ENCODE measurements at places on chromosomes 12 and 14.
A peak's percentile ranks its signal among the peaks of the same experiment; 100 is the strongest.

DNA sequence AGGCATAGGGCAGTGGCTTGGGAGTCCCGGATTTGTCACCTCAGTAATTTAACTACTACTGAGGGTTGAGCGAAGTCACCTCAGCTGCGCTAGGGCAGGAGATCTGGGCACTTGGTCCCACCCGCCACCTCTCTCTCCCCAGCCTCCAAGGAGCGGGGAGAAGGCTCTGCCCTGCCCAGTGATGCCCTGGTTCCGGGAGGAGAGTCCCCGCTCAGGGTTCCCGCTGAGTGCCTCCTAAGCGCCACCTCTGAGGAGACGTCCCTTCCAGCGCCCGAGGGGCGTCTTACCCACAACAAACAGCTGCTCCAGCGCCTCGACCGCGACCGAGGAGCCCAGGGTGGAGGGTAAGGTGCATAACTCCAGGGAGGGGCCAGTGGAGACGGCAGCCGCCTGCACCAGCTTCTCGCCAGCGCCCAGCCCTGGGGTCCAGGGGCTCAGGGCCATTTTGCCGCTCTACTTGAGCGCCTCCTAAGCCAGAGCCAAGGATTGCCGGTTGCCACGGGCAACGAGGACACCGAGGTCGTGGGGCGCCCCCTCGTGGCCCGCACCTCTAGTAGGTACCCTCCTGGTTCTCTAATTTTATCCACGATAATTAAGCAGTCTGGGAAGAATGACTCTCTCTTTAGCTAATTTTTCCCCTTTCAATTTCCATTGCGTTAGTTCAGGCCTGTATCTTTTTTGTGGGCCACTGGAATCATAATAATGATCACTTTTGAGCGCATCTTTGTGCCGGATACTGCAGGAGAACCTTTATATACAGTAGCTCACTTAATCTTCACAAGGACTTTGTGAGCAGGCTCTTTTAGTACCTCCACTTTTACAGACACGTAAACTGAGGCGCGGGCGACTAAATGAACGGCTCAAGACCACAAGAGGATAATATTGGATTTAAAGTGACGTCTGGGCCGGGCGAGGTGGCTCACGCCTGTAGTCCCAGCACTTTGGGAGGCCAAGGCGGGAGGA is at the start of gene CCDC175:
Gene CCDC175, minus strand, starts transcription at position 481 of the 963 bp plus-strand sequence. Its CDS starts 37 bp downstream, at position 444.
- peak; percentile 35 for DNase-seq

- no peak for DNase-seq
Measured at GRCh38 chr14:77290705-77291104, 19.7 kb upstream of the NGB start.

DNA sequence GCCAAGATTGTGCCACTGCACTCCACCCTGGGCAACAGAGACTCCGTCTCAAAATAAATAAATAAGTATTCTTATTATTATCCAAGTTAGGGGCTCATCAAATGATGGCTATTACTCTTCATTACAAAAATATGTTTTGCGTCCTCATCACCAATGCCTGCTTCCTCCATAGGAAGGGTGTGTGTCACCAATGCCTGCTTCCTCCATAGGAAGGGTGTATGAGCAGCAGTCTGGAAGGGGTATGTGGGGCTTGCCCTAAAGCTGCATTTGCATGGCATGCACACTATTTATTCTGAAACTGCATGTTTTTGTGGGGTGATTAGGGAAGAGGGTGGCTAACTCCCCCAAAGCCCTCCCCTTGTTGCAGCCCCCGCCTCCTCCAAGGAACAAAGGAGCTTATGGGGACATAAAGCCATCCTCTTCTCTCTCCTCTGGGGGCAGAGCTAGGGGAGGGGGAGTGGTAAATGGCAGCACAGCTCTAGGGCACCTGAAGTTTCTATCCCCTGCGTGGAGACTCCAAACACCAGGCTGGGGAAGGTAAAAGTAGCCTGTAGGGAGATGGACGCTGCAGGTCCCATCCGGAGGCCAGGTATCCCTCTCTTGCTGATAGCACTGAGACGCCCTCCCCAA is 1.3 kb downstream of the CAMKK2 start:
- no peak for DNase-seq

DNA sequence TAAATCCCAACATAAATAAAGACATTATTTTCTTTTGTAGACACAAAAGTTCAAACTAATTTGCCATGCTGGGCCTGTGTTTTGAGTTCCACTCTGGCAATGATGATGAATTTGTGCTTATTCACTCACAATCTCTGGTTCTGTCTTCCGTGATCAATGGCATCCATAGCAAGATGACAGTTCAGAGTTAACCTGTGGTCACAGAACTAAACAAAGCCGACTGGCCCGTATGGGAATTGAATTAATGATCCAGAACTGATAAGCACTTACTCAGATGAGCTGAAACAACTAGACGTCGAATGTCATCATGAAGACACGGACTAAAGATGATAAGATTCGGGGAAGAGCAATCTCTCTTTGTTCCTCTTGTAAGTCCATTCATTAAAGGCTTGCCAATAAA is 81.6 kb downstream of the CAPZA3 start:
- no peak for DNase-seq

DNA sequence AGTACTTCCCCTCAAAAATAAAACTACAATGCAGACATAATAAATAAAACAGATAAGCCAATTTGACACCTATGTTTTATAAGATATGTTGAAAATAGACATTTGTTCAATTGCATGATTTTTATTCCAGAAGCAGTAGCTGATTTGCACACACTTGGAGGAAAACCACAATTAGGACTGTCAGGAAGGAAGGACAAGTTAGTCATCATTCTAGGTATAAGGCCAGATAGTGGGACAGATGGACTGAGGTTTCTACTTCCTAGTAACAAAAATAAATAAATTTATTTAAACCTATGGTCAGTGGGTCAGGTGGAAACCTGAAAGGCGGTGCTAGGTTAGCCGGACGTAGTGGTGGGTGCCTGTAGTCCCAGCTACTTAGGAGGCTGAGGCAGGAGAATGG is 141.8 kb upstream of the RASSF8 start:
- DNase-seq = no peak

GRCh38 chr14:74616507-74616906 is 4.5 kb upstream of the LTBP2 start:
- DNase-seq = no peak

DNA sequence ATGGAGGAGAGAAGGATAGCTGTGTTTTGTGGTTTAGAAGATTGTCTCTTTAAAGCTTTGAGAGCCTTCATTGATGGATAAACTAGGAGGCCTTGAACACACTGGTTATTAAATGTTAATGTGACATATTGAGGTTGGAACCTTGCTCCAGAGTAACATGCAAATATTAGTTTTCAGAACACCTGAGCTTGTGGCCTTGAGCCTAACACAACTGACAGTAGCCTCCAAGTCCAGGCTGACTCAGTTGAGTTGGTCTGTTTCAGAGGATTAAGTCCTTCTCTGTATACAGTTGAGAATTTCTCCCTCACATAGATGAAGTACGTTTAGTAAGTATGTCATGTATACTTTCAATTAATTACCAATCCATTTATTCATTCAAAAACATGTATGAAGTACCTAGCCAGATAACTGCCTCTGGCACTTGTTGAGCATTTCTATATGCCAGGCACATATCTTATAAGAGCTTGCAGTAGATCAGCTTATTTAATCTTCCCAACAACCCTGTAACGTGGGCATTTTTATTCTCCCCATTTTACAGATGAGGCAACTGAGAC is 63.5 kb downstream of the ELK3 start:
- DNase-seq = no peak

- no peak for DNase-seq
Measured at GRCh38 chr14:42163136-42163535, 556.5 kb downstream of the LRFN5 start.

DNA sequence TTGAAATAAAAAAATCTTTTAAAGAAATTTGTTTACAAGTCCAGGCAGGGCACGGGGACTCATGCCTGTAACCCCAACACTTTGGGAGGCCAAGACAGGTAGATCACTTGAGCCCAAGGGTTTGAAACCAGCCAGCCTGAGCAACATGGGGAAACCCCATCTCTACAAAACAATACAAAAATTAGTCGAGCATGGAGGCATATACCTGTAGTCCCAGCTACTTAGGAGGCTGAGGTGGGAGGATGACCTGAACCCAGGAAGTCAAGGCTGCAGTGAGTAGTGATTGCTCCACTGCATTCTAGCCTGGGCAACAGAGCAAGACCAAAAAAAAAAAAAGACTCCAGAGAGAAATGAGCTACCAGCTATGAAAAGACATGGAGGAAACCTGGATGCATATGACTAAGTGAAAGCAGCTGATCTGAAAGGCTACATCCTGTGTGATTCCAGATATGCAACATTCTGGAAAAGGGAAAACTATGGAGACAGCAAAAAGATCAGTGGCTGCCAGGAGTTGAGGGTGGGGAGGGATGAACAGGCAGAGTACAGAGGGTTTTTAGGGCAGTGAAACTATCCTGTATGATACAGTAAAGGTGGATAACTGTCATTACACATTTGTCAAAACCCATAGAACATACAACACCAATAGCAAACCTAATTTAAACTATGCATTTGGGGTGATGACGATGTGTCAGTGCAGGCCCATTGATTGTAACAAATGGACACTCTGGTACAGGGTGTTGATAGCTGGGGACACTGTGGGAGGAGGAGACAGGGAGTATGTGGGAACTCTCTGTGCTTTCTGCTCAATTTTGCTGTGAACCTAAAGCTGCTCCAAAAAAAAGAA is 59.9 kb downstream of the PRKAB1 start:
- peak; percentile 13 for DNase-seq

- DNase-seq = no peak
Measured at GRCh38 chr12:58176296-58176869, 235.0 kb downstream of the ATP23 start.

- DNase-seq = no peak
Measured at GRCh38 chr12:113655919-113656318, 184.2 kb upstream of the LHX5 start.

GRCh38 chr14:88270776-88271175 is 52.3 kb downstream of the KCNK10 start:
- DNase-seq = no peak

- DNase-seq = no peak
Measured at GRCh38 chr14:69077841-69078240, 75.1 kb downstream of the DCAF5 start.

- no peak for DNase-seq
Measured at GRCh38 chr12:125015680-125016310, 22.4 kb downstream of the BRI3BP start.

GRCh38 chr12:120199595-120200306 is 1.2 kb downstream of the RPLP0 start:
- no peak for DNase-seq

DNA sequence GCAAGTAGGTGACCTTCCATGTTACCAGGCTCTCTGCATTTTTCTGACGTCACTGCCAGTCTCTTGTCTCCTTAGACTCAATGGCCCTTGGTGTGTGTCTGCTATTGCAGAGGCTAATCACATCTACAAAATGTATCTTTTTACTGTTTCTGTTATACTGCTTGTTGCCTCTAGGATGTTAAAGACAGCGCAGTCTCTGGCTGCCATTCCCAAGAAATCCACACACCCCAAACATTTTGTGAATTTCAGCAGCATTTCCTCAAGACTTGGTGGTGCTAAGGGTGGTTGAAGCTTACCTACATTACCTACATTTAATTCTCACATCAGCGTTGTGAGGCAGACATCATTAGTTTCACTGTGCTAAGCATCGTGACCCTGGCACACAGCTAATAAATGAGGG is 87.2 kb downstream of the C12orf75 start:
- no peak for DNase-seq

DNA sequence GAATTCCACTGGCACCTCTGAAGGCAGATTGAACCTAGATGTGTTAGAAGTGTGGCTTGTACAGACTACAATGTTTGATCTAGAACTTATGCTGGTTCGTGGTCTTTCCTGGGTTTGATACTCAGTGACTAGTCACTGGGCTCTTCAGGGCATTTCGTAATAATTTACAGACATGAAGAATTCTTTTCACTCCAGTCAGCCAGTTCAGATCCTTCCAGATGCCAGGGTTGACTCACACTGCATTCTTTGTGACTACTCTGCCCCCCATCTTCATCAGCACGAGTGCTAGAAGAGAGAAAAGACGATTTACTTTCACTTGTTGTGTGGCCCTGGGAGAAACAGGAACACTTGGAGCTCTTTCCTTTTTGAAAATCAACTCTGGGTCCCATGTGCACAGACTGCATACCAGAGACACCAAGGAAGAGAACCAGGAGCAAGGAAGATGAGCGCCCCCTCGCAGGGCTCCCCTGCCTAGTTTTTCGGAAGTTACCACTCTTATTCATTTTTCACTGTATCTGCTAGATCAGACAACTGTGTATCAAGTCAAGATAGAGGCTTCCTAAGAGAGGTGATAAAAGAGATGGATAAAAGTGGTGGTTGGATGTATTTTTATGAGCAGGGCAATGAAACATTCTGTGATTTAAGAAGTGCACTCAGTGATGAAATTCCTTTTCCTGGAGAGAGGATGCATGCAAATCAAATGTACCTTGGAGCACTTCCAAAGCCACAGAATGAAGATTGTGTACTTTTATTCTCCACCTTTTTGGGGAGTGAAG is 33.5 kb upstream of the EVL start:
- DNase-seq = no peak

- no peak for DNase-seq
Measured at GRCh38 chr14:24340606-24341005, 815 bp upstream of the RIPK3 start.

GRCh38 chr12:32305163-32305562 is 94.2 kb upstream of the FGD4 start:
- DNase-seq = no peak

- no peak for DNase-seq
Measured at GRCh38 chr12:103138538-103138937, 181.1 kb downstream of the ASCL1 start.

DNA sequence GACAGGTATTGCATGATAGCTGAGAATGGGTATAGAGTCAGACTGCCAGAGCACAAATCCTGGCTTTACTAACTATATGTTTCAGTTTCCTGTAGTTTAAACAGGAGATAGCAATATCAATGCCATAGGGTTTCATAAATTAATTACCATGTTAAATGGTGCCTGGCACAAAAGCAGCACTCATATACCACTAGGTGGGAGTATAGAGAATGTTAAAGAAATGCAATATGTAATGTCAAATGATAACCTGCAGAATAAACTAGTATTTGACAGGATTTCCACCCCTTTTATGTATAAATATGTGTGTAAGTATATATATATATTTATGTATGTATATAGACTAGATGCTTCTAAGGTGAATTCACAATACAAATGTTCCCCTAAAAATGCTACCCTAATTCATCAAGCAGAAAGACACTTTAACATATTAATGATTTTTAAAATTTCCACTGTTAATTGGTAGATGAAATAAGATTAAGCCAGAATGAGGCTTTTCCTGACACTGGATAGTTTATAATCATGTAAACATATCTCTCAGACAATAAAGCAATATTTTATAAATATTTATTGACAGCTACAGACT is 8.6 kb downstream of the WDR89 start:
- no peak for DNase-seq

DNA sequence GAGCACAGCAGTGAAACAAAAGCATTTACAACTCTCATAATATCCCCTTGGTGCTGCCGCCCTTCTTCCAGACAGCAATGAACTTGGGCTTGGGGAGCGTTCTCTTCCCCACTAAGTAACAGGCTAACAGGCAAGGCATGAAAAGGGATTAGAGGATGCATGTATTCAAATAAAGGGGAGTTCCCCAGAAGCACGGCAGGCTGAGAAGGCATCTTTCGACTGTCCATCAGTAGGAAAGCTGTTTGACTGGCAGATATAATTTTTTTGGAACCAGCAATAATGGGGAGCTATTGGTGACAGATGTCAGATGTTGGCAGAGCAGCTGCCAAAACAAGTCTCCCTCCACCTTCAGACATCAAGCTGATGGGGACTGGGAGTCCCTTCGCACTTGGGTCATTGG is 9.2 kb upstream of the TIGAR start:
- no peak for DNase-seq

GRCh38 chr12:10716704-10717315 is 6.3 kb downstream of the YBX3 start:
- no peak for DNase-seq

GRCh38 chr12:93790472-93791152 is 113.4 kb downstream of the CRADD start:
- no peak for DNase-seq

Measured in GM12864 (cell line).